Activated CD8-positive, alpha-beta memory T cell treated with anti-CD3 and anti-CD28 coated beads for 24 hours (primary cell): ENCODE measurements at places on chromosomes 5 and 9.

DNA sequence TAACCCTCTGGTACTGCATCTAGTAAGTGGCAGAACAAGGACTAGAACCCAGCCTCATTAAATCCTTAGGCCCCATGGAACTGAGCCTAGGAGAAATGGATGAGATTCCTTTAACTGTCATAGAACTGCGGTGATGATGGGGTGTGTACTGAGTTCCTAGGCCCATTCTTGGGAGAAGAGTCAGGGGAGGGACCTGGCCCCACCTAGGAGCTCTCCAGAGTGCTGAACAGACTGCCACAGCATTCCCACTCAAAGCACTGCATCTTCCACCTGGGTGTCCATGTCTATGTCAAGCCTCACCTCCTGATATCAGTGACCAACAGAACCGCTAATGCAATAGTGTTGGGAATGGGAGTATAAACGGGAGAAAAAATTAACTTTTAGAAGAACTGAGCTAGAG lies 36.6 kb downstream of the TTLL11 start:
- no peak for DNase-seq

DNA sequence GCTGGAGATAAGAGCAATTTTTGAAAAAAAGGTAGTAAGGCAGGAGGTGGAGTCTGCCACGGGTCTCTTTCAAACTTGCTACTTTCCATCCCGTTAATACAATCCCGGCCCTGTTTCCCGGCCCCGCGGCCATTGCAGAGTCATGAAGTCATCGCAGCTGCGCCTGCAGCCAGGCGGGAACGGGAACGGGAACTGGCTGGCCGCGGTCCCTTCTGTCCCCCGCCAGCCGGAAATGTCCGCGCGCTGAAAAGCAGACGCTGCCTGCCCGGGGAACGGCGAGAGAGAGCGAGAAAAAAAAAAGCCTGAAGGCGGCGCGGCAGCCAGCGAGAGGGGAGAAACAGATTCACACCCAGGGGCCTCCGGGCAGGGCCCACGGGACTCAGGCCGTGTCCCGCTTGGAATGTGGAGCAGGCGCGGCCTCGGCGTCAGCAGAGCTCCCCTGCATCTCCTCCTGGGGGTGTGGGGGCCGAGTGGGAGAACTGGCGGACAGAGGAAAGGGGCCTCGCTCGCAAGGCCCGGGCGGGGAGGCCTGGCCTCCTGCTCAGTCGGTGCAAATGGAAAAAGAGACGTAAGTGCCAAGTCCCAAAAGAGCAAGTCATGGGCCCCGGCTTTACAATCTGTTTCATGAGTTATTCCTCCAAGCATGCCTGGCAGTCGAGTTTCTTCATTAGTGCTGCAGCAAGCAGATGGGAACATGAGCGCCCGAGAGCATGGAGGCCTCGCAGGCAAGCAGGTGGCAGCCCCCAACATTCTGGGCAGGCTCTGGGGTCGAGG lies 201.2 kb upstream of the GAS1 start:
- no peak for DNase-seq

- DNase-seq = no peak
Observed at GRCh38 chr5:164370841-164371240, 865.4 kb downstream of the MAT2B start.

GRCh38 chr5:25744908-25745307 lies 1100.1 kb upstream of the CDH10 start:
- DNase-seq = no peak

GRCh38 chr5:39301406-39301805 lies 62.9 kb downstream of the C9 start:
- DNase-seq = no peak

DNA sequence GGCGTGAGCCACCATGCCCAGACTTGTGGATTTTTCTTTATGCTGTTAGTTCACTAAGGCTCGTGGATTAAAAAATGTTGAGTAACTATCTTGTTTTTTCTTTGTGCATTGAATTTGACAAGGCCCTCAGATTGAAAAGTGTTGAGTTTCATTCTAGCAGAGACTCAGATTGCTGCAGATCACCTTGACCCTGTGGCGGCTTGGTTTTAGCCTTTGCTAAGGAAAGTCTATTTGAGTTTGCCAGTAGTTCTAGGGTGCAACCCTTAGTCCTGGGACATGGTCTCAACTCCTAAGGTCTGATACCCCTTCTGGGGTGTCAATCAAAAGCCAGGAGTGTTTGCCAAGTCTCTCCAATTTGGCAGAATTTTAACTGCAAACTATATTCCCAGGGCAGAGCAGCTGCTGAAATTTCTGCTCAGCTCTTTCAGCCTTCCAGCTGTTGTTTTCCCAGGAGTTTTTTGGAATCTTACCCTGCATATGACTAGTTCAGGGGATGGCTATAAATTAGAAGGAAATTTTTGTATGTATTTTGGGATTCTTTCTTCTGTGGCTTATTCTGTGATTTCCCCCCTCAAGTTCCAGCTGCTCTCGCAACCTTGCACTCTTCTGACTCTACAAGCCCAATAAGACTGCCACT lies 84.3 kb upstream of the HAND1 start:
- DNase-seq = no peak

GRCh38 chr9:85178474-85178873 lies 508.9 kb downstream of the NTRK2 start:
- DNase-seq = no peak

DNA sequence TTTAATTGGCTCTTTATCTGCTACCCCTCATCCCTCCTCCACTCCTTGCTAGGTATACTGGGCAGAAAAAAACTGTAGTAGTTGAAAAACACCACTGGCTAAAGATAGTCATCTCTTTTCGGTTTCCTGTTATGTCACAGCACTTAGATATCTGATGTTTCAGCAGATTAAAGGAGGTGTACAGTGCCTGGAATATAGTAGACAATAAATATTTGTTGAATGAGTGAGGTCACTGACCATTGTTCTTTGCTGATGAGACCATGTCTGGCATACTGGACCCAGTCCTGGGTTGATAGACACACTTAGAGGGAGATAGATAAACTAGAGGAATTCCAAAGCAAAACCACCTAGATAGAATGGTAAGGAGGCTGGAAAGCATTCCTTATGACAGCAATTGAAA lies 3.2 kb downstream of the GRPEL2 start:
- no peak for DNase-seq
